ENCODE measurements at places on chromosomes 4 and X.

DNA sequence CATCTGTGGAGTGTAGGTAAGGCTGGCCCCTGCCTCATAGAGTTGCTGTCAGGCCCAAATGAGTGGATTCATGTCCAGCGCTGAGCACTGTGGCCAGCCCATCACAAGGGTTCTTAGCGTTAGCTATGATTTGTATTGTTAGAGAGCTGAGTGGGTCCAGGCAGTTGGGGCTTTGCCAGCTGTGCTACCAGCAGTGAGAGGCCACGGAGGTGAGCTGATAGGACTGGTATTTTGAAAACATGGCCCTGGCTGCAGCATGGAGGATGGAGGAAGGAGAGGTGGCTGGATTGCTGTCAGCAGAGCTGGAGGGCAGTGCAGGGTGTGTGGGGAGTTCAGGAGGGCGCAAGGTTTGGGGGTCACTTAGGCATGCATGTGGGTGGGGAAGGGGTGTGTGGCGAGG, 69.8 kb downstream of the PSAPL1 start:
- no peak for DNase-seq

GRCh38 chr4:1285790-1286553, 3.7 kb upstream of the MAEA start:
- peak; percentile 34 for DNase-seq

DNA sequence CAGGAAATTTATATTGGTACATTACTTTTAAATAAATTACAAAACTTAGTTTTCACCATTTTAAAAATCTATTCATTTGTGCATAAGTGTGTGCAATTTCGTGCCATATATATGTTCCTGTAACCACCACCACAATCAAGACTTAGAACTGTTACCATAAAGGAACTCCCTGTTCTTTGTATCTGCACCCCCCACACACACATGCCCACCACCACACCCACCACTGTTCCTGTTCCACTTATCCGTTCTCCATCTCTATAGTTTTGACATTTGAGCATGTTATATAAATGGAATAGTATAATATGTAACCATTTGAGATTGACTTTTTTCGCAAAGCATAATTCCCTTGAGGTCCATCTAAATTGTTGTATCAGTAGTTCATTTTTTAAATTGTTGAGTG, 73.7 kb downstream of the TAF1 start:
- no peak for DNase-seq

DNA sequence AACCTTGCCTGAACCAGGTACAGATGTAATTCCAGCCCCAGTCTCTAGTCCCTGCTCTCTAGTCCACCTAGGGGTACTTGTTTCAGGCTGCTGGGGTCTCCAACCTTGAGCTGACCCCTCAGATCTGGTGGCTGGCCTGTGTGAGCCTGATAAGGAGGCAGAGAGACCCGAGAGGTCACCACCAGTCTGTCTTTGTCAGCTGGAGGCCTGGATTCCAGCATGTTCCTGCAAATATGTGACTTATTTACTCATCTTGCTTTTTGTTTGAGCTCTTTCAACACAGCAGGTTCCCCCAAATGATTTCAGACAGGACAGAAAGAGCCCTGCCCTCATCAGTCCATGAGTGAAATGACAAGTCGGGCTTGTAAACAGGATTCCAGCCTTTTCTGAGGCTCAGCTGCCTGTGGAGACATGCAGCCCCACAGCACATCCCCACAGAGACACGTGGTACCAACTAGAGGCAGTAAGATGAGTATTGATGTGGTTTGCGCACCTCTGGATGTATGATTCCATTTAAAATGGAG, 37.5 kb upstream of the STK26 start:
- DNase-seq = no peak

- DNase-seq = no peak
Observed at GRCh38 chrX:123487236-123487635, 245.6 kb downstream of the THOC2 start.

GRCh38 chrX:106612393-106612763, 600 bp downstream of the RADX start:
- DNase-seq = no peak

GRCh38 chrX:15493118-15493962, at the start of gene PIR:
Gene PIR (minus strand): TSS chrX:15493333. CDS start chrX:15491257, 2,076 bp downstream.
- DNase-seq = peak; percentile 7

GRCh38 chr4:7750523-7750922, 189.1 kb downstream of the AFAP1 start:
- no peak for DNase-seq

GRCh38 chr4:110372485-110372884, 103.5 kb upstream of the ENPEP start:
- no peak for DNase-seq

DNA sequence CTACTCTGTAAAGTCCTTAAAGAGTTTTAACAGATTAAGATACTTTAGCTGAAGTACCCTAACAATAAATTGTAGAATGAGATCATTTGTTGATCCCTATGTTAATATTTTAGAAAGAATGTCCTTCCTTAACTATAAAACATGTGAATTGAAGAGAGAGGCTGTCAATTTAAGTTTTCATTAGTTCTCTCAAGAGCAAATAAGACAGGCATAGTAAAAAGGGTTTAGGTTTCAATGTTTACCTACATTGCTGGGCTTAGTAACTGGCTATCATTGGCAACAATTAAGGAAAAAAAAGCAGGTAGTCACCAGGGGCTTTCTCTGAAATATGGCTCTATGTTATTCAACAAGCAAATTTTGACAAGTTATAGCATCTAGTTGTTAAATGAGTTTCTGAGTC, 91.5 kb downstream of the ATRX start:
- DNase-seq = no peak

DNA sequence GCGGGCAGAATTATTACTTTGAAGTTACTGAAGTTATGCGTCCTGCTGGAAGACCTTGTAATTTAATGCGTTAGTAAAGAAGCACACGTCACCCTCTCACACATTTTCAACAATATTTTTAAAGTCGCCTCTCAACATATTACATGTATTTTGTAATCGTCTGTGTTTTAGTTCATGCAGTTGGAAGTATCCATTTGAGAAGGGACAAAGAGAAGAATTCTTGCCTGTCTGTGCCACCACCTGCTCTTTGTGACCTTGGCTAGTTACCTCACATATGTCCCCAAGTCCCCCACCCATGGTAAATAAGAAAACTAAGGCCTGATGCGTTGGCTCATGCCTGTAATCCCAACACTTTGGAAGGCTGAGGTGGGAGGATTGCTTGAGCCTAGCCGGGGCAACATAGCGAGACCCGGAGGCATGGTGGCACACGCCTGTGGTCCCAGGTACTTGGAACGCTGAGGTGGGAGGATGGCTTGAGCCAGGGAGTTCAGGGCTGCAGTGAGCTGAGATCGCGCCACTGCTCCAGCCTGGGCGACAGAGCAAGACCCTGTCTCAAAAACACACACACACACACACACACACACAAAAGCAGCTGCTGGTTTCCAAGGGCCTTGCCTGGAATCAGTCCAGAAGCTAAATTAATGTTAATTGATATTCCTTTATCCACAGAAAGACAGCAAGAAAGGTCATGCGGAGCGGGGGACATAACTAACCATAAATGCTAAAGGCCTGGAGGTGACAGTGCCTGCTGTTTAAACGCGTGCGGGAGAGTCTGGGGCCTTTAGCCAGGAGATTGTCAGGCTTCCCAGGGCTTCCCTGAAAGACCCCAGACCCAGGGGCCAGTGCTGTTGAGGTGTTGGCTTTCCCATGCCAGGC, 811 bp downstream of the TMEM187 start:
- DNase-seq = no peak

DNA sequence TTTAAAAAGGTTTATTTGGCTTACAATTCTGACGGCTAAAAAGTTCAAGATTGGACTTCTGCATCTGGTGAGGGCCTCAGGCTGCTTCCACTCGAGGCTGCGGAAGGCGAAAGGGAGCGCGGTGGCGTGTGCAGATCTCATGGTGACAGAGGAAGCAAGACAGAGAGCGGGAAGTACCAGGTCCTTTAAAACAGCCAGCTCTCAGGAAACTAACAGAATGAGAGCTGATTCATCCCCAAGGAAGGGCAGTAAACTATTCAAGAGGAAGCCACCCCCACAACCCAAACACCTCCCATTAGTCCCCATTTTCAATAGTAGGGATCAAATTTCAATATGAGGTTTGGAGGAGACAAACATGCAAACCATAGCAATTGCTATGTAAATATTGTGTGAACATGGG, 2144.2 kb upstream of the AGA start:
- no peak for DNase-seq

DNA sequence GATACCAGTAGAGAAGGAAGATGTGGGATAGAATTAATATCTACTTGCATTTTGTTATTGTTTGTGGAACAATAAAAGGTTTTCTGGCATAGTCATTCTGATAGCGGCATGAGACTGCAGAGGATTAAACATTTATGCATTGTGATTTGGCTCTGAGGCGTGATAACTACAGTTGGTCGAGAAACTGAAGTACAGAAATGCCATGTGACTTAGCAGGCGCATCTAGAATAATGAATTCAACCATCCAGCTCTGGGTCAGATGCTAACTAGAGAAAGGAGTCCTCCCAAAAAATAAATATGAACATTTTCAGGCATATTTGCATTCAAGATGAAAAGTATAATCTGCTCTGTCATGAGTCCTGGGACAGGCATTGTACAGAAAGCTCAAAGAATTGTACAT, 62.8 kb downstream of the CCSER1 start:
- no peak for DNase-seq
